ENCODE measurements at places on chromosomes 16 and 17.

DNA sequence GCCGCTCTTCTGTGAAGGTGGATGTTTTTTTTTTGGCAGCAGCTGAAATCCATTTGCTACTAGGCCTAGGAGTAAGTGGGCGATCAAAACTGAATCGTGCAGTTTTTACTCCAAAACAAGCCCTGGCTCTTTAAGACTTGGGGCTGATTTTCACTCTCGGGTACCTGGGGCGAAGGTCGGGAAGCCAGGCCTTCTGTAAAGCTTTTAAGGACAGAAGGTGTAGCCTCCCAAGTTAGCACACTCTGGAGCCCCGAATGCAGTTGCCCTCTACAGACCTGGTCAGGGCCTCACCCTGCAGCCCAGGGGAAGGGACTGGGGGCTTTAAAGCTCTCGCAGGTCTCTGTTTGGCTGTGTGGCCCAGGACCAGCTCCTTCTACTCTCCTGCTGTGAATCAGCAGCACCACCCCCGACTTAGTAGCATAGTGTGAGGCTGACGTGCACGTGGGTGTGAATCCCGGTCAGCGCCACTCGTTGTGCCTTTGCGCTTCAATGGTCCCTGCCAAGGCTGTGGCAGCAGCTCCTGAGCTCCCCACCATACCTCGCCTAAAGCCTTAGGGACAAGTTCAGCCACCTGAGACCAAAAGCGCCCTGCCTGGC, 49.9 kb downstream of the TMEM235 start:
- no peak for DNase-seq

- no peak for DNase-seq
These were observed 58.1 kb downstream of the CYB5B start for GRCh38 chr16:69482410-69482991.

- no peak for DNase-seq
These were observed 46.9 kb downstream of the LCMT1 start for GRCh38 chr16:25158401-25158800.

DNA sequence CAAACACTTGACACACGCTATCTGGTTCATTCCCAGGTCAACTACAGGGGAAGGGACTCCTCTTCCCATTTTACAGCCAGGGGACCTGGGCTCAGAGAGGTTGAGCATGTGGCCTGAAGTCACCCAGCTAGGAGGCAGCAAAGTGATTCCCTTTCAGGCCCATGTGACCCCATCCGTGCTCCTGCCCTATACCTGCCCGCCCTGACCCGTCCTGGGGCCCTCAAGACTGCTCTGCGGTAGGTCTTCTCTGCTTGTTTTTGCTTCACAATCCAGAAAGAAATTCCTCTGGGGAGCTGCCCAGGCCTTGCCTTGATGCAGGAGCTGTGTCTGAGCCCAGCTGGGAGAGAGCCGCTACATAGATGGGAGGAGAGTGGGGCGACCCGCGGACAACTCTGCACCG, 161.4 kb downstream of the SDK2 start:
- no peak for DNase-seq

GRCh38 chr16:87305505-87306391, 11.4 kb downstream of the C16orf95 start:
- peak; percentile 69 for DNase-seq

GRCh38 chr17:73911726-73912372, 267.6 kb upstream of the SDK2 start:
- DNase-seq, result no peak

- no peak for DNase-seq
These were observed 55.4 kb downstream of the VMP1 start for GRCh38 chr17:59762824-59763374.

DNA sequence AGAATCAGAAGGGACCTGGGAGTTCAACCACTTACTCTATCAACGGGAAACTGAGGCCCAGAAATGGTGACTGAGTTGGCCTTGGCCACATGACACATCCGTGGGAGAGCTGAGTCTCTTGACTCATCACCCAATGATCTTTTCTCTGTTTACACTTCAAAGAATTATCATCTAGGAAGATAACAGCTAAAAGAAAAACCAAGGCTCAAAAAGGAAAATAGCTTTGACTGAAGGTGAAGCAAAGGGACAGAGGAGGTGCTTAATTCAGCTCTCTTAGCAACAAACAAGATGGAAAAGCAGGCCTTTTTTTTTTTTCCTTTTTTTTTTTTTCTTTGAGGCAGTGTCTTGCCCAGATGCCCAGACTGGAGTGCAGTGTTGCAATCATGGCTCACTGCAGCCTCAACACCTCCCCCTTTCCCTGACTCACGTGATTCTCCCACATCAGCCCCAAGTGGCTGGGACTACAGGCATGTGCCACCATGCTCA, 16.7 kb downstream of the ERCC4 start:
- DNase-seq, result no peak

DNA sequence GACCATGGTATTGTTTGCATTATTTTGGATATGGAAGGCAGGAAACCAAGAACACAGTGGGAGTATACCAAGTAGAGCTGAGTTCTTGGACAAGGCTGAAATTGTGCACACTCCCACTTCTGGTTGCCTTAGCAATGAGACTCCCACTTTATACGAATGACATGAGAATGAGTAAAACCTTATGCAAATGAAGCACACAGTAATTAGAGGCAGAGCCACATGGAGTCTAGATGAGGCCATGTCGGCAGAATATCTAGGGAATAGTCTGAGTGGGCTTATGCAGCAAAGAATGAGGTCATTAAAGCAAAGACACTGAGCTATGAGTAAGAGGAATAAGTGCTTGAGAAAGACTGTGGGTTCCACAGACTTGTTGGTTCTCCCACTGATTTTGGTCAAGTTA, 178.7 kb downstream of the GRIN2A start:
- no peak for DNase-seq

DNA sequence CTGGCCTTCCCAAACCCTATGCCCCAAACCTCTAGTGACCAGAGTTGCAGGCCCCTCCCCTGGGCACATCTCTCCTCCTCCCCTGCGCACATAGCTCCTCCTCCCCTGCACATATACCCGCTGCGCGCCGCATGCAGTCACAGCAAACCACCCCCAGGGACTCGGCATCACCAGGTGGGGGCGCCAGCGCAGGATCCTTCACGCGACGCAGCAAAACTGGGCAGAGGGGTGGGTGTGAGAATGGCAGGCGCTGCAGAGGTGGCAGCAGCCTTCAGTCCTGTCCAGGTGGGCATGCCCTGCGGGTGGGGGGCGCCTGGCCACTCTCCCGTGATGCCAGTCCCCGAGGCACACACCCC, 5.6 kb downstream of the CORO6 start:
- DNase-seq, result peak; percentile 75

GRCh38 chr16:35862242-35862641, 2402.8 kb downstream of the TP53TG3F start:
- no peak for DNase-seq

DNA sequence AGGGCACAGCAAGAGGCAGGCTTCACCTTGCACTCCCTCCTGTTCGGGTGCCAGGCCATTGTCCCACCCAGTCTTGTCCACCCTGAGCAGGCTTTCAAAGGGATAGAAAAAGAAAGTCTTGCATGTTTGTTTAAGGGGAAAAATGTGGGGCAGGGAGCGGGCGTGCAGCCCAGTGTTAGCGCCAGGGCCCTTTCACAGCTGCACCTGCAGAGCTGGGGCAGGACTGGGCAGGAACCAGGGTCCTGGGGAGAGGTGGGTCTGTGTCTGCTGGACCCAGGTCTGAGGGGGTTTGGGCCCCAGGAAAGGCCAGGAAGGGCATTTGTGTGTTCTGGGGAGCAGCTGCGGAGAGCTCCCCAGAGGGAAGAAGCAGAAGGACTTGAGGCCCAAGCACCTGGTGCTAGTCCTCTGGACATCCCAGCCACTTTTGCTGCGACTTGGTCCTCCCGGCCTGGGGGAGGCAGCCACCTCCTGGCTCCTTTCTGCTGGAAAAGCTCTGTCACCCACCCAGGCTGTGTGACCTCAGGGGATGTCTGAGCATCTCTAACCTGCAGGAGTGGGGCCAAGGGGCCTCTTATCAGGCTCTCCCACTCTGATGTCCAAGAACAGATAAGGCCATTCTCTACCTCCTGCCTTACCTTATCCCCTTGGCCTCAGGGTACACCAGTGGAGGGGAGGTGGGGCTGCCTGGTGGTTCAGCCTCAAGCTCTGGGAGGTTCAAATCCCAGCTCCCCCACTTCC, 44.7 kb downstream of the PSME3IP1 start:
- DNase-seq, result no peak

DNA sequence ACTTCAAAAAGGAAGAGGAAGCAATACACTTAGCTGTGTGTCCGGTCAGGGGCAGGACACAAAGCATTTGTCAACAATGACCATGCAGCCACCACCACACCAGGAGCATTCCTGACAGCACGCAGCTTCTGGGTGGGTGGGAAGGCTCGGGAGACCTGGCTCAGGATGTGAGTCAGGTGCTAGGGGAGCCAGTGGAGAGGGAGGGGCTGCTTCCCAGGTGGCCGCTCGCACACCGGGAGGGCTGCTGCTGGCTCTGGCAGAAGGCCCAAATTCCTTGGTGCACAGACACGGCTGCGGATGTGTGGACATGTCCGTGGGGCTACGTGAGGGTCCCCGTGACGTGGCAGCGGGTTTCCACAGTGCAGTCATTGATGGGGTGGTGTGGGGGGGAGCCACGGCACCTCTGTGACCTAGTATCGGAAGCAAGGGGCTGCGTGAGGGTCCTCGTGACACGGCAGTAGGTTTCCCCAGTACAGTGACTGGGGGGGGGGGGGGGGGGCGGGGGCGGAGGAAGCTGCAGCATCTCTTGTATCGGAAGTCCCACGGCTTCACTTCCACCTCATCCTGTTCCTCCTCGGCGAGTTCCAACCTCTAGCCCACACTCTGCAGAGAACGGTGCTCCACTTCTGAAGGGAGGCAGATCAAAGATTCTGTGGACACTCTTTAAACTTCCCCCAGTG, 112.8 kb downstream of the ZNF778 start:
- DNase-seq, result peak; percentile 73

DNA sequence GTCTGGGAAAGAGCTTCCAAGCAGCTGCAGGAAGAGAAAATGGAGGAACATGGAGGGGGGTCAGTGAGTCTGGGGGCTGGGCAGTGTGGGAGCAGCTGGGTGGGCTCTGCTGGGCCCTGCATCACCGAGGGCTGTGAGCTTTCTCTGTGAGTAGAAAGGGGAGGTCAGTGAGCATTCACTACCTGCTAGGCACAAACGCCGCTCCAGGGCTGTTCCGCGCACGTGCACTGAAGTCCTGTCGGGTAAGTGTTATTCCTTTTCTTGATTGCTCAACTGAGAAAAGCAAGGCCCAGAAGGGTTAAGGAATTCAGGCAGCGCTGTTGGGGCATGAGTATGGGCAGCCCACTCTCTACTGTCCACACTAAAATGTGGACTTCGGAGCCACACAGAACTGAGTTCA, 4.7 kb downstream of the CACNG5 start:
- DNase-seq, result no peak

DNA sequence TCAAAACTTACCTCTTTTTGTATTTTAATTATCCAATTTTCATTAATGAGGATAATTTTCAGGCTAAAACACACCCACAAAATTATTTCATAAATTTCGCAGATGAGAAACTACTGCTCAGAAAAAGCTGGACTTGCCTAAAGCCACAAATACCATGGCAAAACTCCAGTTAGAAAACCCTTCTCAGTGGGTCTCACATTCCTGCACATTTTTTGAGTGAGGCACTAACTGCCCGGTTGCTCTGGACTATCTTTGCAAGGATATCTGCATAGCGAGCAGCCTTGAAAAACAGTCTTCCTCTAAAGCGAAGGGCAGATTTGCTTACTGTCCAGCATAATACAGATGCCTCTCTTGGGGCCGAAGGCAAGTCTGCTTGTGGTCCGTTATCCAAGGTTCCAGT, 9.8 kb downstream of the MPHOSPH6 start:
- no peak for DNase-seq

DNA sequence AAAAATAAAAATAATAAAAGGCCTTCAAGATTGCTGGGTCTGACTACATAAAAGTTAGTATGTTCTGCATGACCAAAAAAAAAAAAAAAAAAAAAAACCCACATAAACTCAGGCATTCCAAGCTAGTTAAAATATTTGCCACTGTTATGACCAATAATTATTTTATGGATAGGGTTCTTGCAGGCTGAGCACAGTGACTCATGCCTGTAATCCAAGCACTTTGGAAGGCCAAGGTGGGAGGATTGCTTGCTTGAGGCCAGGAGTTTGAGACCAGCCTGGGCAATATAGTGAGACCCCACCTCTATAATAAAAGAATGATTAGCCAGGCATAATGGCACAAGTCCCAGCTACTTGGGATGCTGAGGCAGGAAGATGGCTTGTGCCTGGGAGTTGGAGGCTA, 8.1 kb downstream of the SCNN1B start:
- no peak for DNase-seq

DNA sequence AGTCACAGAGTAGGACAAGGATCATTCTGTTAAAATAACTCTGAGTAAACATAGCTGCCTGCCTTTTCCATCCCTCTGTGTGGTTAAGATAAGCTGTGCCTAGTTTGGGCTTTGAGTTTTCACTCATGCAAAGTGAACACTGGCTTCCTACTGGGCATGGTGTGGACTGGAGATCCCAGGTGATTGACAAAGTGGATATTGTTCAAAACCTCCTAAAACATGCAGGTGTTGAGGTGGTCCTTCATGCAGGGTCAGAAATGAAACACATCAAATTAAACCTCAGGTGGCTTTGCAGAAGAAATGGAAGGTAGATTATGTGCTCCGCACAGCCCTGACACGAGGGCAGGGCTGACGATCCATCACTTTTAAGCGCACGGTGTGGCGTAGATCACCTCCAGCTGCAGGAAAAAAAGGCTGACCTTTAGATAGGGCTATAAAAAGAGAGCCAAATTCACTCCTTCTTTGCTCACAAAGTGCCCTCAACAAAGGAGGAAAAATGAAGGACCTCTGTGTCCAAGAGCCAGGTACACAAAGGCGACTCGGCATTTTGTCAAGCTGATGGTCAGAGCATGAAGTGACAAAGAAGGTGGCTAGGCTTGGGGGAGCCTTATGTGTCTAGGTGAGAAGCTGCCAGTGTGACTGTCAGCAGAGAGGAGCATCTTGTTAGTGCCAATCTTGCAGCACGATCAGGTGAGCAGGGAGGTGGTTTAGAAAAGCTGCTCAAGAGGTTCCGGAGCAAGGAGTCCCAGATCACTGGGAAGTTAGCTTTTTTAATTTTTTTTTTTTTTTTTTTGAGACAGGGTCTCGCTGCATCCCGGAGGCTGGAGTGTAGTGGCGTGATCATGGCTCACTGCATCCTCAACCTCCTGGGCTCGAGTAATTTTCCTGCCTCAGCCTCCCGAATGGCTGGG, 19.9 kb upstream of the ITPRIPL2 start:
- no peak for DNase-seq
